ENCODE measurements at places on chromosomes 11 and 22.

GRCh38 chr11:11243590-11244469, 109.2 kb downstream of the CSNK2A3 start:
- peak; percentile 70 for DNase-seq

DNA sequence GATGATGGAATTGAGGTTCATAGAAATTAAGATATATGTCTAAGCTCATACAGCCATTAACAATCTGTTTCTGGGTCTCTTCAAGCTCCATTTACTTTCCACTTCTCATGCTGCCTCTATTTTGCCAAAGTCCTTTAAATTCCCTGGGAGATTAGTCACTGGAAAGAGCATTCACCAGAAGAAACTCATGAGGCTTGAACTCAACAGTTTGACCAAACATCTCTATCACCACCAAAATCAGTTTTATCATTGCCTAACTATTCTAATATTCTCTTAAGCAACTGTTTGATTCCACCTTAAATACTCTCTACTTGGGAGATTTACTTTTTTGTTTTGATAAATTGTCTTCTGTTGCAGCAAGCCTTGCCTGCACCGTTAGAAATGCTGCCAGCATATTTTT, 881.3 kb downstream of the KCNA4 start:
- DNase-seq: no peak

GRCh38 chr11:119318240-119319135, 1.6 kb upstream of the MCAM start:
- peak; percentile 59 for DNase-seq

GRCh38 chr11:118785362-118785761, 5.6 kb downstream of the DDX6 start:
- no peak for DNase-seq

DNA sequence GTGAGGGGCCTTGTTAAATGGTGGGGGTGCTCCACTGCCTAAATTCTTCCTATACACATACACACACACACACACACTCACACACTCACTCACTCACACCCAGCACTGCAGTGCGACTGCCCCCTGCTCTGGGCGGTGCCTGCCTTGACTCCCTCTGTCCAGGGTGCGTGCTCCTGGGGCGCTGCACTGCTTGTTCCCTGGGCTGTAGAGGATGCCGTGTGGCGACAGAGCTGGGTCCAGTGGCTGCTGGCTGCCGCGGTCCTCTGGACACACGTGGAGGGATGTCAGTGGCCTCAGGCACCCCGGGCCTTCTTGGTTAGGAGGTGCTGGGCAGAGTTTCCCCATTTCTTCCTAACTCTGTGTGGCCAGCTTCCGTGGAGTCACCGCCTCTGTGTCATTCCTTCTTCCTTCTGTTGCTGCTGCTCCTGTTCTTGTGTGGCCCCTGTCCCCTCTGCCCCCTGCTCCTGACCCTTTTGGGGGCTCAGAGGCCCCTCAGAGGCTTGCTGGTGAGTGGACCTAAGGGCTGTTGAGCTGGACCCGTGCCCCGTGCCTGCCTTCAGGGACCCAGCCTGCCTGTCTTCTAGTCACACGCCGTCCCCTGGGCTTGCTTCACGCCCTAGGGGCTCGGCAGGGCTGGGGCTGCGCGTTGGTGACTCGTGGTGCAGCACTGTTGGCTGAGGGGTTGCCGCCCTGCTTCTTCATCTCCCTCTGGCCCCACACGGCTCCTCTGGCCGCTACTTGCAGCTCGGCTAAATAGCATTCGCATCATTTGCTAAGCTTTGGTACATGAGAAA, 147.0 kb downstream of the TBC1D22A start:
- no peak for DNase-seq

DNA sequence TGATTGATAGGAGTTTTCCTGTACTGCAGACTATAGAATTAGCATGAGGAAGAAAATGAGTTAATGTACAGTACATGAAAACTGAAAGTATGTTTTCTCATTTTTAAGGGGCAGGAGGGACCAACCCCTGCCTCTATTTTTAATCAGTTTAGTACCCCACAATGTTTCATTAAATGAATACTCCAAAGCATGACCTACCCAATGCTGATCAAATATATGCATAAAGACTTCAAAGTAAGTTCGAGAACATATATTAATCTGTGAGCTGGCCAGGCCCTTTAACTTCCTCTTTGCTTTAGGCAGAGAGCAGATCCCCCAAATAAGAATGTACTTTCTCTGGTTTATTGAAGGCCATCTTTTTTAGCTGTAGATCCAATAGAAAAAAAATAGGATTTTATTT, 161.0 kb downstream of the FCHSD2 start:
- no peak for DNase-seq

GRCh38 chr11:62646825-62647608, 604 bp upstream of the GANAB start:
- no peak for DNase-seq

DNA sequence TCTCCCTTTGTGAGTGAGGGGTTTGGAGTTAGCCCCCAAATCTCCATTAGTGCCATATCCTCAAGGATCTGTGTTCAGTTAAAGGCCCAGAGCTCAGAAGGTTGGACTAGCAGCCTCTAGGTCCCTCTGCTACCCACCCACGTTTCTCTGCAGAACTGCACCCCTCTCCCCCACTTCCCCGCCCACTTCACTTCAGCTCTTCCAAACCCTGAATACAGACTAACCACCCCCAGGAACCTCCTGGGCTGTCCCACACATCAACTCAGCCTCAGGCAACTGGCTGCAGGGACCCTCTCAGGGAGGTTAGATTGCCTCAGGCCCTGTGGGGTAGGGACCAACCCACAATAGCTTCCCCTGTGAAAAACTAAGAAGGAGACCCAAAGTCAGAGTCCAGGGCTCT, 840 bp downstream of the VPREB3 start:
- no peak for DNase-seq

GRCh38 chr11:67645521-67646461, 4.7 kb downstream of the ACY3 start:
- DNase-seq: no peak

GRCh38 chr11:61377461-61378160, 14.8 kb upstream of the TMEM216 start:
- no peak for DNase-seq

- DNase-seq: no peak
Observed at GRCh38 chr11:30585892-30586250, 282 bp downstream of the MPPED2 start.

DNA sequence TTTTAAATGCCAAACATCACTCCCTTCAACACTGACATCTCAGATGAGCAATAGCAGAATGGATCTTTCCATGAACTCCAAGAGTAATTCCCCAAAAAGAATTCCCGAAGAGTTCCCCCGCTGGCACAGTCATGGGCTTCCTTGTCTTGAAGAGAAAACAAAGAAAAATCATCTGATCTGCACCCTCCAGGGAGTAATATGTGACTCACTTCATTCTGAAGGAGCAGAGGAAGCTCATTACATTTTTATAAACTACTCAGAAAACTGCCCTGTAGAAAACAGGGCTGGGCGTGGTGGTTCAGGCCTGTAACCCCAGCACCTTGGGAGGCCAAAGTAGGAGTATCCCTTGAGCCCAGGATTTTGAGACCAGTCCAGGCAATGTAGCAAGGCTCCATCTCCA, 35.7 kb downstream of the CELSR1 start:
- no peak for DNase-seq

DNA sequence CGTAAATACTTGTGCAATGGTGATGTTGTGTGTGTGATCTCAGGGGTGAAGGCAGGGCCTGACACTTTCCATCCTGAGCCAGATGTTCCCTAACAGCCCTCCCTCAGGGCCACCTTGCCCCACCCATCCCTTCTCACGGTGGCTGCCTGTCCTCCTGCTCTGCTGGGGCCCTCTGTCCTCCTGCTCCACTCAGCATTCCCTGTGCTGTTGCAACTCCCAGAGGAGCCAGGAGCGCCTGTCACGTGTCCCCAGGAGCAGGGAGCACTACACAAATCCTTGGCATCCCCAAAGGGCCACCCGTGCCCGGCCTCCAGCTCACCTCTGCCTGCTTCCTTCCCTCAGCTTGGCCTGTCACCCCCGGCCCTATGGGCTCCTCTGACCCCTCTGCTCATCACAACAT, 10.2 kb upstream of the CSNK1E start:
- DNase-seq: no peak

DNA sequence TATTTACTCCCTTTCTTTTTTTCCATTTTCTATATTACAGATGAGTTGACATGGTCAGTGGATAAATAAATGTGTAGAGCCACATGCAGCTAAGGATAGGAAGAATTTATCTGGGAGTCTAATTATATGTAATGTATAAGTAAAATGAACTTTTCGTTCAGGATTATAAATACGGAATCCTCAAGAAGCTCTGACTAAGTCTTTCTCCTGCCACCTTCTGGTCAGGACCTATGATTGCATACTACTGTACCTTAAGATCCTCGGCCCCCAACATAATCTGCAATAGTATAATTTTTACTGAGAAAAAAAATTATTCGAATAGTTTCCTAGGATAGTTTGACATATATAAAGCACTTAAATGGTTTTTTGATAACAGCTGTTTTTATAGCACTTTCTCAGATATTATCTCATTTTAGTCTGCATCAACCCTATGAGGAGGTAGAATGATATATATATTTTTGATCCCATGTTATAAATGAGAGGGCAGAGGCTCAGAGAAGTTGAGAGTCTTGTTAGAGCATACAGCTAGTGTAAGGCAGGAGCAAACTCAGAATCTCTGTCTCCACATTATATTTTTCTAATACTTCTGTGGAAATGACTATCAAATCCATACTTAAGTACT, 36.1 kb downstream of the CCDC90B start:
- DNase-seq: peak; percentile 23

DNA sequence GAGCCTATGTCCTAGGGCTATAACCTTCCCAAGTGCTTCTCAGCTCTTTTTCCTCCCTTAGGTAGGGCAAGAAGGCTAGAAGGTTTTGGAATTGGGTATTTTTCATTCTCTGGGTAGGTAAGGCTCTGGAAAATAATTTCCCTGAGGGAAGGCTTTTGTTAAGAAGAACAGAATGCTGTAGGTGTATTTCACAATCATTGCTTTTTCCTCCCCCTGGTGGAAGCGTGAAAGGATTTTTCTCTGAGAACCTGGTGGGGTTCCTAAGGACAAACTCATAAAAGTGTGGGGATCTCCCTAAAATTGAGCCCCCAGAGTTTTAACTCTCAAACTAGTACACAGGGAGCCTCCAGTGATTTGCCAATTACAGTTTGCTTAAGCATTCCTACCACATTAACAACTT, 41.1 kb upstream of the NARS2 start:
- DNase-seq: no peak

DNA sequence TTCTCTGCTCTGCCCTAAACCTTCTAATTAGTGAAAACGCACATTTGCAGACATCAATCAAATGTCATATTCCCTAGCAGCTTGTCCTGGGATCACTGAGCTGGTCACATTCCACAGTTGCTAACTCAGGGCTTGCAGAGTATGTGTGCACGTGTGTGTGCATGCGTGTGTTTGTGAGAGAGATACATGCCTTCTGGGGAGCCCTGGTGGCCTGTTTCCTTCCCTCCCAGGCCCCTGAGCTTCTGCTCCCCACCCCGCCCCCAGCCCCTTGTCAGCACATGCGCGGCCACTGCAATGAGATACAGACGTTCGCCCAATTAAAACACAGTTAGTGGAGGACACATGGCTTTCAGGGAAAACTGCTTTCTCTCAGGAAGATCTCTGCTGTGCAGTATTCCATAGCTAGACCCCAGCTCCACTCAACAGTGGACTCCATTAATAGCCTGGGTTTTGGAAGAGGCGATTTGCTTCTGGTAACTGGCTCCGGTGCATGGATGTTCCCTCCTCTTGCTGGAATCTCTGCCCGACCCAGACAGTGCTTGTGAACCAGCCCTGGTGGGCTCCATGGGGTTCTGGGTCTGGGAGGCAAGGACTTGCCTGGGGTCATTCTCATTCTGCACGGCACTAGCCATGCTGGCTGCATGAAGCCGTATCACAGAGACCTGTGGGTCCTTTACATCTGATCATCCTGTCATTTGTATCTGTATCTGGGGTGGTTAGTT, 17.7 kb downstream of the LRP5 start:
- DNase-seq: no peak

GRCh38 chr11:67321313-67321871, 18.1 kb downstream of the SSH3 start:
- DNase-seq: no peak

DNA sequence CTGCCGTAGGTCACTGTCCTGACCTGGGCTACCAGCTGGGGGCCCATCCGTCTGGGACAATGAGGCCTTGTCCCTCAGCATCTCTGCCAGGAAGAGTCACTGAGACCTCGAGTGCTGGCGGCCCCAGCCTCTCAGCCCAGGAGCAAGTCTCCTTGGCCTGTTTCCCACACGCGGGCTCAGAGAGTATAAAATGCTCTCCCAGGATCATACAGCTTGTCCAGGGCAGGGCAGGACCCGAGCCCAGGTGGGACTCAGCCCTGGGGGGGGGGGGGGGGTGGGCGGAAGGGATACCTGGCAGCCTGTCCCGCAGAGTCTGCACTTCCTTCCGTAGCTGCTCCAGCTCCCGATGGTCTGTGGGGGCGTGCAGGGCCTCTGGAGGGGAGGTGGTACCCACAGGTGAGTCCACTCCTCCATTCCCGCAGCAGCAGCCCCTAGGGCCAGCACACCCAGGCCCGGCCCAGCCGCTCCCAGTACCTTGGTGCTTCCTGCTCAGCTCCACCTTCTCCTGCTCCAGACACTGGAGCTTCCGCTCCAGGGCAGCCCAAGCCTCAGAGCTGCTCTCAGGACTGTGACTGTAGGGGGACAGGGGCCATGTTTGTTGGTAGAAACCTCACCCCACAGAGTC, 7.9 kb downstream of the CDC42BPG start:
- DNase-seq: no peak

DNA sequence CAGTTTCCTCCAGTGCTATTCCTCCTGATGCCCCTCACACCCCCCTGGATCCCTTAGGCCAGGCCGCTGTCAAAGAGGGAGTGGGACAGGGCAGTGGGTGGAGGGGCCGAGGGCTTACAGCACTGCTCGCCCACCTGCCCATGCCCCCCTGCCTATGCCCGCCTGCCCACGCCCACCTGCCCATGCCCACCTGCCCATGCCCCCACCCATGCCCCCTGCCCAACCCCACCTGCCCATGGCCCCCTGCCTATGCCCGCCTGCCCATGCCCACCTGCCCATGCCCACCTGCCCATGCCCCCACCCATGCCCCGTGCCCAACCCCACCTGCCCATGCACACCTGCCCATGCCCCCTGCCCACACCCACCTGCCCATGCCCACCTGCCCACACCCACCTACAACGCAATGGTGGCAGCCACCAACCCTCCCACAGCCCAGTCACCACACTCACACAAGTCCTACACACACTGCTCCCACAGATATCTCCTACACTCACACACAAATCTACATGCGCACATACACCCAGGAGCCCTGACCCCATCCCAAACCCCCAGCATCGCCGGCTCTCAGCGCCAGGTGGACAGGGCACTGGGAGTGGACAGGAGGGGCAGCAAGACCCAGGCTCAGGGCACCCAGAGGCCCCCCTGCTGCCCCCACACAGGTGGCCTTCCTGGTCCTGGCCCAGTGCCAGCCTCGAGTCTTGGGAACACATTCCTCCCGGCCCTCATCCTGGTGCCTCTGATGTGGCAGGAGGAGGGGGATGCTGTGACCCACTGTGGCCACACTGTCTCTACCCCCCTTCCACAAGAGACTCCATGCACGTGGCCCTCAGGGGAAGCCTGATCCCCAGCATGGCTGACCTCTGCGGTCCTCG, 61.8 kb downstream of the CYTH4 start:
- DNase-seq: no peak
